ENCODE measurements at places on chromosomes 7 and 10.

- DNase-seq, result no peak
Measured at GRCh38 chr10:13925971-13926780, 339.4 kb downstream of the PRPF18 start.

GRCh38 chr7:154347700-154348266 lies 295.6 kb downstream of the DPP6 start:
- DNase-seq, result no peak

GRCh38 chr10:113493882-113494301 lies 59.0 kb upstream of the HABP2 start:
- no peak for DNase-seq

DNA sequence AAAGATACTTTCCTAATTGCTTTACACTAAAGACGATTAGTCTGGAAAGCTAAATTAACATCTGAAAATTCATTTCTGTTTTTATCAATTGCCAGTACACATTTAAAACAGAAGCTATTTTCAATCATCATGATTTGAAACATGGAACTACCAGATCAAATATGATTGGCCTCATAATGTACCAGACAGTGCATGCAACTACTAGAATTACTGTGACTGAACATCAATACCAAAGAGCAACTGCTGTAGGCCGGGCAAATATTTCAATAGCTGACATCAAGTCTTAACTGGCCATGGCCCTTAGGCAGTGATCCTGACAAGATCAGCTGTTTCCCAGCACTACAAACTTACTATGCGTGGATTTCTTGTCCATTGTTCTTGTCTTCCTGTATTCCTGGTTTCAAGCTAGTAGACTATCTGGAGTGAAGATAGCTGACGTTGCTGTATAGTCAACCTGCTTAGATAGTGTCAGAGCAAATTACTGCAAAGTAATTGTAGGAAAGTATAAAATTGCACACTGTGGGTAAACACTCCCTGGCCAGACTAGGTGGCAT lies 21.7 kb upstream of the WNT16 start:
- DNase-seq, result no peak

GRCh38 chr7:131898418-131898817 lies 342.0 kb upstream of the PODXL start:
- DNase-seq, result no peak

- DNase-seq, result no peak
Measured at GRCh38 chr10:73991884-73992245, 6.1 kb upstream of the VCL start.

DNA sequence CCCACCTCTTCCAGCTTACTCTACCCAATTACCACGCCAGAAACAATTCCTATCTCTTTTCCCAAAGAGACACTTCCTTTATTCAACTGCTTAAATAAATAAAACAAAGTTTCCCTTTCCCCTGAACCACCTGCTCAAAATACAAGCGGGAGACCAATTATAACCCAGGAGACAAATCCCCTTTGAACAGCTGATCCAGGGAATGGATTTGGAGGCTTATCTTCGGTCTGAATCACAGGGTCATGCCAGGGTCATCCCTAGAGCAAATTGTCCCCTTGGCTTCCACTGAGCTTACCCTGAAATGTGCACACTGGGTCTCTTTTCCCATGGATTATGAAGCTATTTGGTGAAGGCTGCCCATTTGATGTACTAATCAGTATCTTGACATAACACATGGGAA lies 99.9 kb upstream of the JAZF1 start:
- DNase-seq, result no peak

GRCh38 chr10:48187713-48188485 lies 86.6 kb downstream of the FRMPD2 start:
- DNase-seq, result peak; percentile 17

GRCh38 chr7:129123510-129123857 lies 21.0 kb upstream of the TSPAN33 start:
- no peak for DNase-seq

DNA sequence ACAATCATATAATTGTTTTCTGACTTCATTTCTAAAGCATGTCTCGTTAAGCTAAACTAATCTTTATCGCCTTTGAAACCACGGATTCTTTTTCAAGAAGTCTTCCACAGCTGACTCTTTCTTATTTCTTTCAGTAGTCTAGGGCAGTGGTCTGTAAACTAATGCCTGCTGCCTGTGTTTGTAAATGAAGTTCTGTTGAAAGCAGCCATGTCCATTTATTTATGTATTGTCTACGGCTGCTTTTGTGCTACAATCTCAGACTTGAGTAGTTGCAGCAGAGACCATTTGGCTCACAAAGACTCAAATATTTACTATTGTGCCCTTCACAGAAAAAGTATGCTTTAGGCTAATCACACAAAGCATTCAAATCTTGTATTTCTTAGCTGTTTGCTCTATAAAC lies 20.3 kb upstream of the ABLIM1 start:
- DNase-seq, result no peak

GRCh38 chr10:114504769-114505579 lies 100.7 kb upstream of the AFAP1L2 start:
- DNase-seq, result no peak

GRCh38 chr7:35781200-35781701 lies 19.6 kb upstream of the SEPTIN7 start:
- DNase-seq, result no peak

DNA sequence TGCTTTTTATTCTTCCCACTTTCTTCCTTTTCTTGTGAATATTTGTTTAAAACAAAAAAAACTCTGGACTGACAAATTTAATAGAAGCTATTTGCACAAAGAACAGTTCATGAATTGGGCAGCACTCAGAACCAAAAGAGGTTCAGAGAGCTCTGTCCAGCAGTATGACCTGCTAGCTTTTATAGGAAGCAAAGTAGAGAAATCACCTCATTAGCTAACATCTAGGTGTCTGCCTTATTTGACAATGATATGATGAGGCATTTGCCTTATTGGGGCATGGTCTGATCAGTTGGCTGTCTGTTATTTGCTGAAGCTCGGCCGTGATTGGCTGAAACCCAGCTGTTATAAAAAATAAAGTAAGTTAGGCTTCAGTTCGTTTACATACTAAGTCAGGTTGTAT lies 819 bp upstream of the TRIM4 start:
- no peak for DNase-seq

DNA sequence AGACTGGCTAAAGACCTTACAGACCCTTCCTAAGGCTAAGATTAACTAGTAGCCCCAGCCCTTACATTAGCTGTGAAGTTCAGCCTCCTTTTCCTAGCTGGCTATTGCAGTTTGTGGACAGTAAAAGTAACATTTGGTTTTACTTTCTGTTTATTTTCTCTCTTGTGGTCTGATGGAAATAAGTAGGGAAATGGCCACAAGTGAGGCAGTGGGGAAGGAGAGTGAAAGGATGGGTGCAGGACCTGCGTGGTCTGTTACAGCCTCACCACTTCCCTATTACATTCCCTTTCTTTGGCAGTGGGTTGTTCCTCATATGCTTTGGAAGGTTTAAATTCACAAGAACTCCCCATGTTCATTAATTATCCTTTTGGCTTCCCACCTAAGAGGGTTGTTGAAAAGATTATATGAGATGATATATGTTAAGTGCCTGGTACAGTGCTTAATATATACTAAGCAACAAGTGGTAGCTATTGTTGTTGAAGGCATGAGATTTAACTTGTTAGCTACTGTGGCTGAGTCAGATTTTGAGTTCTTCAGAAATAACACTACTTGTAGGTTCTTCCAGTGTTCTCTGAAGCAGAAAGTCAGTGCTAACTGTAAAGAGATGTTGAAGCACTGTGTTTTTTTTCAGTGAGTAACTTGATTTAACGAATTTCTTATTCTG lies 181.7 kb downstream of the ST7 start:
- no peak for DNase-seq

GRCh38 chr7:149729983-149730801 lies 43.2 kb downstream of the ZNF467 start:
- DNase-seq, result no peak

GRCh38 chr7:102918845-102919244 lies 6.0 kb downstream of the LRRC17 start:
- no peak for DNase-seq

DNA sequence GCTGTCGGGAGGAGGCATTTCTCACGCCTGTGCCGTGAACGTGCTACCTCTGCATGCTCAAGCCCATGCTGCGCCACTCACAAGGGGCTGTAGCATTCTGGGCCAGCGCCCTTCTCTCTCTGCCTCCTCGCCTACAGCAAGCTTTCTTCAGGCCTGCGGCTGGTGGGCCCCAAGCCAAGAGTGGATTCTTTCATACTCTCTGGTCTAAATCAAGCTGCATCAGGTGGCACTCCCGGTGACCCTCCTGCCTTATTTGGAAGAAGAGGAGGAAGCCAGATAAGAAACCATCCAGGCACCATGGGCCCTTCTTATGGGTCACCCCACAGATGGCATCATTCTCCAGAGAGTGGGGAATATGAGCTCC lies 86.7 kb upstream of the DUSP5 start:
- peak; percentile 81 for DNase-seq

GRCh38 chr10:123153486-123154091 lies 613 bp upstream of the BUB3 start:
- no peak for DNase-seq

GRCh38 chr10:69732147-69732825 lies 69.4 kb upstream of the COL13A1 start:
- DNase-seq, result no peak

GRCh38 chr10:624605-625332 lies 64.7 kb downstream of the DIP2C start:
- DNase-seq, result peak; percentile 72

DNA sequence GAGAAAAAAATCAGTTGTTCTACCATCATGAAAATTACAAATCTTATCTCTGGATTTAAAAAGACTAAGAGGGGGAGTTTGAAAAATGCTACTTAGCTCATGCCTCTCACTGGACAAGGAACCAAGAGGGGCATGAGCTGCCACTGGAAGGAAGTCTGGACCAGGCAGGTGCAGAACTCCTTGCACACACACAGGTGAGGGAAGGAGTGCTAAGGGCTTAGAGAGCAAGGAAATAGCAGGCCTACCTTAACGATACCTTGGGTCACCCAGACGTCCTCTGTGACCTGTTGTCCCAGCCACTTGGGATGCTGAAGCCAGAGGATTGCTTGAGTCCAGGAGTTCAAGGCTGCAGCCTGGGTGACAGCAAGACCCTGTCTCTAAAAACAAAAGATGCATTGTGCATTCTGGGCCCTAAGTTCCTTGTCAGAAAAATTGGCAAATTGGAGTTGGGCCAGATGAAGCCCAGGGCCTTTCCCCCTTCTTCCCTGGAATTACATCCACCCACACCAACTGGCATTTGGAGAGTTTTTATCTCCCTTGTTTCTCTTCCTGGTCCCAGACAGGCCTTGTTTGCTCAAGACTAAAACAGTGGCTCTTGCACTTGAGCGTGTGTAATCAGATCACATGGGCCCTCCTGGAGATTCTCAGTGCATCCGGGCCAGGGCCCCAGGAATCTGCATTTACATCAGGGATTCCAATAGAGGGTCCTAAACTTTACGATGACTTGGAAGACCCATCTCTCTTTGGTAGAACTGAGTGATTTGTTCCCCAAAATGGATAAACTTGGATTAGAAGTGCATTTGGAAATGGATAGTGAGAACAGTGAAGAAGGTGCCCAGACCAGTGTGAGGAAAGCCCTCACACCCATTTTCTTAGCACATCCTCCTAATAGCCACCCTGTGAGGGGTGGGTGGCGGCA lies 3.0 kb downstream of the DDIT4 start:
- DNase-seq, result no peak

- DNase-seq, result no peak
Measured at GRCh38 chr10:63266391-63267316, 133.5 kb downstream of the NRBF2 start.

- DNase-seq, result no peak
Measured at GRCh38 chr10:2047679-2048078, 310.4 kb upstream of the ADARB2 start.

- DNase-seq, result no peak
Measured at GRCh38 chr7:2299131-2299829, 15.0 kb downstream of the SNX8 start.

- peak; percentile 4 for DNase-seq
Measured at GRCh38 chr7:45703911-45704682, 129.9 kb downstream of the ADCY1 start.

DNA sequence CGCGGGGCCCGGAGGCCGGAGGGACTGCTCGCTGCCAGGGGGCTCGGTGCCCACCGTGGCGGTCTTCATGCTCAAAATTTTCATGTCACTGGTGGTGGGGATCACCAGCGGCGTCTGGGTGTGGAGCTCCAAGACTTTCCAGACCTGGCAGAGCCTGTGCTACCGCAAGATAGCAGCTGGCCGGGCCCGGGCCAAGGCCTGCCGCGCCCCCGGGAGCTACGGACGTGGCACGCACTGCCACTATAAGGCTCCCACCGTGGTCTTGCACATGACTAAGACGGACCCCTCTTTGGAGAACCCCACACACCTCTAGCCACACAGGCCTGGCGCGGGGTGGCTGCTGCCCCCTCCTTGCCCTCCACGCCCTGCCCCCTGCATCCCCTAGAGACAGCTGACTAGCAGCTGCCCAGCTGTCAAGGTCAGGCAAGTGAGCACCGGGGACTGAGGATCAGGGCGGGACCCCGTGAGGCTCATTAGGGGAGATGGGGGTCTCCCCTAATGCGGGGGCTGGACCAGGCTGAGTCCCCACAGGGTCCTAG lies 2.0 kb downstream of the FZD9 start:
- no peak for DNase-seq

DNA sequence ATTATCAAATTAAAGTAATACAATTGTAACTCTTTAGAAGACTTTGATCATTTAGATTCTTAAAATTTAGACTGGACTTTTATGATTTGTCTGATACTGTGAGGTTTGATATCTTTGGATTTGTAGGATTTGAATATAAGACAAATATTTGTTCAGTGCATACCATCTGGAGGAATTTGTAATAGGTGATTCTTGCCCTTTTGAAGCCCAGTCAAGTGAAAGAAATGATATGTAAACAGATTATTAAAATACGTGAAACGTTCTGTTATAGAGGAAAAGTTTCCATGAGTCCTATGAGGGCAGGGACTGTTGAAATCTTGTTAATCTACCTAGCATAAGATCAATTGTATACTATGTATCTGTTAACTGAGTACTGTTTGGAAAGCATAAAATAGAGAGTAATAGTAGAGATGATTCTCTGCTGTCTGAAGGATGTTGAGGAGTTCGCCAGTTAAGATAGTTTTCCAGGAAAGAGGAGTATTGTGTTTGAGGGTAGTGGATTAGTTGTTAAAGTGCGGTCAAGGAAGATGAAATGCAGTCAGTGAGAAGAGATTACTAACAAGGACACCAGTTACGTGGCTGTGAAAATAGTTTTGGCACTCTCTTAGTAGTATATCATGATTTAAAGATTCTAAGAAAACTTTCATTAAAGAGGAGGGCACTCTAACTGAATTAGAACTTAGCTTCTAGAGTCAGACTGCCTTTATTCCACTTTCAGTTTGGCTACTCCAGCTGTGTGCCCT lies 14.4 kb downstream of the PDCD4 start:
- no peak for DNase-seq

- DNase-seq, result no peak
Measured at GRCh38 chr7:147103224-147103623, 986.6 kb downstream of the CNTNAP2 start.

- peak; percentile 91 for DNase-seq
Measured at GRCh38 chr7:70630818-70631457, 501.0 kb upstream of the GALNT17 start.

Measured in kidney (tissue), 22 donors.